NCI-H1436 treated with DMSO at 0.1 percent for 48 hours (cell line): ENCODE measurements at places on chromosomes 12 and 14.
A peak's percentile ranks its signal among the peaks of the same experiment; 100 is the strongest.

GRCh38 chr12:1093166-1093751, 102.2 kb downstream of the ERC1 start:
- peak; percentile 10 for DNase-seq

- DNase-seq: no peak
These were observed 12.5 kb upstream of the RCOR1 start for GRCh38 chr14:102579696-102580549.

GRCh38 chr12:5633106-5633505, 201.2 kb downstream of the NTF3 start:
- no peak for DNase-seq

- no peak for DNase-seq
These were observed 43.5 kb upstream of the PRKD1 start for GRCh38 chr14:29971101-29971500.

DNA sequence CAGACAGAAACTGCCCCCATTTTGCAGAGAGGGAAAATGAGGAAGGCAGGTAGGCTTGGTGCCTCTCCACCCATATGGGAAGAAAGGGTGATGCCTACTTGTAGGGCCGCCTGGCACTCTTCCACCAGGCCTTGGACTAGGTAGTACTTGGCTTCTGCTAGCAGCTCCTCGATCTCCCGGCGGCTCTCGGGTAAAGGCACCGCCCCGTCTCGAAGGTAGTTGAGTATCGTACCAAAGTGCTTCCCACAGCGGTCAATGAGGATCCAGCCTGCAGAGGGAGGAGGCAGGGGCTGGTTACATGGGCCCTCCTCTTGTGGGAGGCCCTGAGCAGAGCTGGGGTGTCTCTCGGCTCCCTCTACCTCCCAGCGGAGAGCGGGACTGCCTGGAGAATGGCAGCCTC, 16.6 kb downstream of the KCTD10 start:
- DNase-seq: no peak

GRCh38 chr14:50001151-50001998, 108.5 kb downstream of the ARF6 start:
- DNase-seq: no peak

DNA sequence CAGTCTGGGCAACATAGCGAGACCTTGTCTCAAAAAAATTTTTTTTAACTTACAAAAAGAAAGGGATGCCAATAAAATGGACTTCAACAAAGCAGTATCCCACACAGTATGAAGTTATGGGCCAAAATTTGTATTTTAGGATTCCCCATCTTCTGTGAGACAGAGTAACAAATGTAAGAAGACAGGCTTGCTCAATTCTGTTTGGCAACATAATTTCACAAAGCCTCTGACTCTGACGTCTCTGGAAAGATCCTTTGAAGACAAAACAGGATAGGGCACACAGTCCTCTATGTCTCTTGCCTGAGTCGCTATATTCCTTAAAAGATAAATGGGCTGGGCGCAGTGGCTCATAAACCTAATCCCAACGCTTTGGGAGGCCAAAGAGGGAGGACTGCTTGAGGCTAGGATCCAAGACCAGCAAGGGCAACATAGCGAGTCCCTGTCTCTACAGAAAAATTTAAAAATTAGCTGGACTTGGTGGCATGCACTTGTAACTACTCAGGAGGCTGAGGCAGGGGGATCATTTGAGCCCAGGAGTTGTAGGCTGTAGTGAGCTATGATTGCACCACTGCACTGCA, 1.1 kb upstream of the HOMEZ start:
- no peak for DNase-seq

DNA sequence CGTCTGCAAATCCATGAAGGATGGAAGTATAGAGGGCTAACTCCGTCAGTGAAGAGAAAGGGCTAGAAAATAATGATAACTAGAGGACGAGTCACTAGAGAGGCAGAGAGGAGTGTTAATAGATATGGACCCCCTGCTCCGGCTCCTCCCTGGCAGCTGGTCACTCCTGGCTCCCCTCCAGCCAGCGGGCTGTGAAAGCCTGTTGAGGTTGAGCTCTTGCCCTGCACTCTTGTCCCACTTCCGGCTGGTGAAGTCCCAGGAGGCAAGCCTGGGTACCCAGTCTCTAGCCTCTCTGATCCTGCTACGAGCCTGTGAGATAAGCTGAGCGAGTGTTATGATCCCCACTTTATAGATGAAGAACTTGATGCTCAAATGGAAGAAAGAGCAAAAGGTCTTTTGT, 90.3 kb downstream of the RFX4 start:
- DNase-seq: no peak

DNA sequence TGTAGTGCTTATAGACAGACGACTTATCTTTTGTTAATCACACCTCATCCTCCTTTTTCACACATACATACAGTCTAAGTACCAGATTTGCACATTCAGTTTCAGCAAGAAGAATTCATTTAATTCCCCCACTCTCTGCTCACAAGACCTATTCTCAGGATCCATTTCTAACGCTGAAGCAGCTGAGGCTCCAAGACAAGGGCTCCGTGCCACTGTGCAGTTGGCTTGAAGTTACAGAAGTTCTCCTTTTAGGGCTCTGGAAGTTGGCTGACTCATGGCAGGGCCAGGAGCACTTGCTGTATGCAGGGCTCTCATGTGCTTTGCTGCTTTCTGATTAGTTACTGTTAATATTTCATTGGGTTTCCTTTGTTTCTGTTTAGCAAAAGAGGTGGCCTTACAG, 1566.9 kb upstream of the TMEM132C start:
- DNase-seq: no peak

- no peak for DNase-seq
These were observed 56.5 kb upstream of the HIF1A start for GRCh38 chr14:61638595-61639387.

- no peak for DNase-seq
These were observed 58.3 kb upstream of the STXBP6 start for GRCh38 chr14:25108291-25108690.

DNA sequence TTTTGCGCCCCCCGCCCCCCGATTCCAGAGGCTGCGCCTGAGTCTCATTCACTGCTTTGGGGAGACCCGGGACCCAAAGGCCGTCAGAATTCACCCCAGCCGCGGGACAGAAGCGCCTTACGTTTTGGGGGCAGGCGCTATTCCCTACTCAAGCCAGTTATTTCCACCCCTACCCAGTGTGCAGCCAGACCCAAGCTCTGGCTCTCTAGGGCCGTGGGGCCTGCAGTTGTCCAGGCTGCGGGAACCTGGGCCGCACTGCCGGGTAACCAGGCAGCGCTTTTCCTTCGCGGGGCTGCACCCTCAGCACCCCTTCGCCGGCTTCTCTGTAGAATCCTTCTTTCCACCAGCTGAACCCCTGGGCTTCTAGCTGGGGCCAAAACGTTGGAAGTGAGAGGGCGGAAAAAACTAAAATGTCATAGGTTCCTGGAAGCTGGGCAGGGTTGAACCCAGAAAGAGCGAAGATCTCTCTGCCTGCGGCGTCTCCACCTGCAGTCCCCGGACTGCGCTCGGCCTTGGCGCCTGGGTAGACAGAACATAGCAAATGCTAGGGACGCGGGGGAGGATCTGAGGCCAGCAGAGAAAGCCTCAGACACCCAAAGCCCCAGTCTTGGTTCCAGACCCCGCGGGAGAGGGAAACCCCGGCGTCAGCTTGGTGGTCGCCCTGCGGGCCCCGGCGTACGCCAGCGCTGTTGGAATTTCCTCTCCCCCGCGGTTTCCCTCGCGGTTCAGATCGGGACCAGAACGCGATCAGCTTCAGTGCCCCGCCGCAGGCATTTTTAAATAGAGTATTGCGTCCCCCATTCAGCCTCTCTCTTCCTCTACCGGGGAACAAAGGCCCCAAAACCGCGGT, 18.3 kb downstream of the TBX3 start:
- no peak for DNase-seq

- DNase-seq: no peak
These were observed 155.1 kb upstream of the BTG1 start for GRCh38 chr12:92300777-92301176.

DNA sequence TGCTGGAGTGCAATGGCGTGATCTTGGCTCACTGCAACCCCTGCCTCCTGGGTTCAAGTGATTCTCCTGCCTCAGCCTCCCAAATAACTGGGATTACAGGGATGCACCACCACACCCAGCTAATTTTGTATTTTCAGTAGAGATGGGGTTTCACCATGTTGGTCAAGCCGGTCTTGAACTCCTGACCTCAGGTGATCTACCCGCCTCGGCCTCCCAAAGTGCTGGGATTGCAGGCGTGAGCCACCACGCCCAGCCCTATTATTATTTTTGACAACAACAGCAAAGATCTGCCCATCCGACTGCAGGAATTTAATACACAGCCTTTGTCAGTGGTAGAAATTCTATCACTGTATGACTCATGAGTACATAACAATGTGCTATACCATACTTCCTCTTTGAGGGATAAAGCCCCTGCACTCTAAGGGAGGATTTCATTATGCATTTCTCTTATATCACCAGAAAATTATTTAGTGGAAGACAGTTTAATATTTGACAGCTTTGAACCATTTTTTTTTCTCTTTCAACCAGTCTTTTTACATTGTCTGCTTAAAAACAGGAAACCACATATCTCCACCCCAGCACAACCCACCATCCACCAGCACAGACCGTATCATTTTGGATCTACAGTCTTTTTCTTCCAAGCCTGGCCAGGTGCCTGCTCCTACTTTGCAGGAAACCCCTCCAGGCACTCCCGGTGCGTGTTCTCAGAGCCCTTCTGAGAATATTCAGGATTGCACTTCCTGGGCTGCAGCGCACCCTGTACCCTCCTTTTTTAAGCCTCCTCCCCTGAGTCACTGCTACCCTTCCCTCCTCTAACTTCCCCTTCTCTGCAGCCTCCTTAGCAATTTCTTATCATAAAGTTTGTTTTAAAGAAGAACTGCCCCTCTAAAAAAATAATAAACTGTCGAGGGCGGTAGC, 594 bp downstream of the ARHGDIB start:
- no peak for DNase-seq

DNA sequence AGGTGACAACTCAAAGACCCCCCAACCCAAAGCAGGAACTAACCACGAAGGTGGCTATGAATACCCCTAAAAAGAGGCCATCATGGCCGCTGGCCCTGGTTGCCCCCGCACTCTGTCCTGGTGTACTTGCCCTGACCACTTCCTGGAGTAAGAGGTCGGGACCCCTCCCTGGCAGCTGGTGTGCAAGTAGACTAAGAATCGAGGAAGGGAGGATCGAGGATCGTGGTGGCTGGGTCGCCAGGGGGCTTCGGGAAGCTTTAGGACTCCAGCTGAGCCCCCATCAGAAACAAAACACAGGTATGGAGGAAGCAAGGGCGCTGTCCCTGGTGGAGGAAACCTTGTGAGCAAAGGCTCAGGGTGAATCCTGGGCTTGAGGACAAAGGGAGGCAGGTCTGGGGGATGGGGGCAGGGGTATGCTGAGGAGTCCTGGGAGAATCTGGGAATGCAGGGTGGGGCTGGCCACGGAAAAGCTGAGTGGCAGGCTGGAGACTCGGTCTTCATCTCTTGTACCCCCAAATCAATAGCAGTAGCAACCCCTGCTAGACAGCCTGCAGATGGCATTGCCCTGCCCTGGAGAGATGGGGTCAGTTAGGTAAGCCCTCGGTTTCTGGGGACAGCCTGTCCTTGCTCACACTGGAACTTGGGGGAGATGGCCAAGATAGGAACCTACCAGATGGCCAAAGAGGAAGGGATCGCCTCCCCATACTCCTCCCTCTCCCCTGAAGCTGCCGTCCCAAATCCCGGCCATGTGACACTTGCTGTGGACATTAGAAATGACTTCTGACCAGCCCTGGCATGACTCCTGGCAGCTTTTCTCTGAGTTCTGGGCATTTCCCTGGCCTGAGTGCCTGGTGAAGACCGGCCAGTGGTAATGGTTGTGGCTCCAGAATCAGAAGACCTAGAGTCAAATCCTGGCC, 45.3 kb upstream of the ESRRB start:
- no peak for DNase-seq

- DNase-seq: no peak
These were observed 26.9 kb upstream of the LTBP2 start for GRCh38 chr14:74638966-74639365.

- DNase-seq: no peak
These were observed 6.8 kb downstream of the TEDC1 start for GRCh38 chr14:105497671-105498429.

- DNase-seq: no peak
These were observed 53.6 kb upstream of the BCL2L14 start for GRCh38 chr12:12017135-12017581.

- DNase-seq: no peak
These were observed 23.7 kb downstream of the CDC42BPB start for GRCh38 chr14:103033681-103034096.

GRCh38 chr12:54010972-54011664, 2.3 kb downstream of the HOXC8 start:
- DNase-seq: no peak

- no peak for DNase-seq
These were observed 8.7 kb downstream of the PRKD1 start for GRCh38 chr14:29918981-29919380.

GRCh38 chr12:78407722-78408121, 456.9 kb upstream of the SYT1 start:
- no peak for DNase-seq

GRCh38 chr12:102883204-102883799, 33.7 kb downstream of the PAH start:
- peak; percentile 13 for DNase-seq

DNA sequence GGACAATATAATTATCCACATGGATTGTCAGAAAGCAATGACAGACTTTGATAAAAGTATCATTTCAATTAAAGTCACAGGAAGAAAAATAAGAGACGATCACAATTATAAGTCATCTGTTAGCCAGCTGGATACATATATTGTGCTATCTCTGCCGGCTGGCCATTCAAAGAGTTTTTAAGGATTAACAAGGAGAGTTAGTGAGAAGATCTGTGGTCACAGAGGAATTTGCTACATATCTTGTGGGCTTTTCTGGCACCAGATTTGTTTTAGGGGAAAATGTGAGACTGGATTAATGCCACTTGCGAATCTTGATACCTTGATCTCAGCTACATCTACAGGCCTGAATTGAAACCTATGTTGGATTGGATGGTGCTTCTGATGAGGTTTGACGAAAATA, 90.9 kb upstream of the MANSC4 start:
- DNase-seq: no peak

- DNase-seq: no peak
These were observed 66.6 kb downstream of the MON2 start for GRCh38 chr12:62533087-62533754.

DNA sequence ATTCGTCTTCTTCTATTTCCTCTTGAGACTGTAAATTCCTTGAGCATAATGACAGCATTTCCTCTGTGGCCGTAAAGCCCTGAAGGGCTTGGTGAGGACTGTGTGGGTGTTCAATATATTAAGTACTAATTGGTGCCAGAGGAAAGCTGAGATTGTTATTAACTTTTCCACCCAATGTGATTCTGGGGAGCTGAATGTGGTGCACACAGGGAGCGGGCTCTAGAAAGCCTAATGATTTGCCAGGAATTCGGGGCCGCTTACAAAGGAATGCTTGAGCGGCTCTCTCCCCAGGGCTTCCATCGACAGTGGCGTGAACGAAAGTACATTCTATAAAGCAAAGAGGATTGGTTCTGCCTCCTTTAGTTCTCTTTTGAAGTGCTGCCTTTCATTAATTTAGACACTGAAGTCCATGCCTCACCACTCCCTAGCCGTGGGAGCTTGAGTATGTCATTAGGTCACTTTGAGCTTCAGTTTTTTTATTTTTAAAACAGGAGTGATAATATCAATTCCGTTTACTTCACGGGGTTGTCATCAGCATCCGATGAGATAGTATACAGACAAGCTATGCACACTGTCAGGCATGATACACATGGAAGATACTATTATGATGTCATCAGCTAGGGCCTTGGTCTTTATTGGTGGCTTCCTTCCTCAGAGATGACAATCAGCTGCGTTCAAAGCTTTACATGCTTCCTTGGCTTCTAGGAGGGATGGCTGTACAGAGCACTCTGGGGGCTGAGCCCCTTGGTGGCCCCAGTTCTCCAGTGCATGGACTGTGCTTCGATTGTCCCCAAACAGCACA, 11.0 kb upstream of the GSG1 start:
- no peak for DNase-seq
